ENCODE measurements at places on chromosomes 3 and 15.

DNA sequence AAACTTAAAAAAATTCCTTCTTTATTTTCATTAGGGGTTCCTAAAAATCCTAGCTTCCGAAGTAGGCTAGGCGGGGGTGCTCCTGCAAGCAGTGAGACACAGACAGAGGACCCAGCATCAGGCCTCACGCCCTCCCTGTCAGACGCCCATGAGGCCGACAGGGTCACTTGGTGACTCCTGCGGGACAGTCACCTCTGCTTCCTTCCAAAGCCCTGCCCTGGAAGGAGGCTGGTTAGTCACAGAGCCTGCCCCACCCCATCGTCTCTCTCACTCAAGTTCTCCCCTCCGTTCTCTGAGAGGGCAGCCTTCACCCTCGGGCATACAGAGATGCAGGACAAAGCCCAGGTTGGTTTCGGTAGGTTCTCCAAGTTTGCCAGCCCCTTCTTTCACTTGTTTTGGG lies 38.6 kb downstream of the EHD4 start:
- no peak overlapping the region for H3K27ac ChIP-seq
- H3K4me3 ChIP-seq: no peak overlapping the region
- H3K4me1 ChIP-seq: peaks cover 59% of the 10 kb centered on the region
- H3K36me3 ChIP-seq: peaks cover 30% of the 10 kb centered on the region

GRCh38 chr3:108219336-108219735 lies 2.9 kb downstream of the IFT57 start:
- no peak for DNase-seq
- H3K27me3 ChIP-seq: no peaks in the 10 kb centered on the region
- H3K4me1 ChIP-seq: peaks cover 15% of the 10 kb centered on the region

DNA sequence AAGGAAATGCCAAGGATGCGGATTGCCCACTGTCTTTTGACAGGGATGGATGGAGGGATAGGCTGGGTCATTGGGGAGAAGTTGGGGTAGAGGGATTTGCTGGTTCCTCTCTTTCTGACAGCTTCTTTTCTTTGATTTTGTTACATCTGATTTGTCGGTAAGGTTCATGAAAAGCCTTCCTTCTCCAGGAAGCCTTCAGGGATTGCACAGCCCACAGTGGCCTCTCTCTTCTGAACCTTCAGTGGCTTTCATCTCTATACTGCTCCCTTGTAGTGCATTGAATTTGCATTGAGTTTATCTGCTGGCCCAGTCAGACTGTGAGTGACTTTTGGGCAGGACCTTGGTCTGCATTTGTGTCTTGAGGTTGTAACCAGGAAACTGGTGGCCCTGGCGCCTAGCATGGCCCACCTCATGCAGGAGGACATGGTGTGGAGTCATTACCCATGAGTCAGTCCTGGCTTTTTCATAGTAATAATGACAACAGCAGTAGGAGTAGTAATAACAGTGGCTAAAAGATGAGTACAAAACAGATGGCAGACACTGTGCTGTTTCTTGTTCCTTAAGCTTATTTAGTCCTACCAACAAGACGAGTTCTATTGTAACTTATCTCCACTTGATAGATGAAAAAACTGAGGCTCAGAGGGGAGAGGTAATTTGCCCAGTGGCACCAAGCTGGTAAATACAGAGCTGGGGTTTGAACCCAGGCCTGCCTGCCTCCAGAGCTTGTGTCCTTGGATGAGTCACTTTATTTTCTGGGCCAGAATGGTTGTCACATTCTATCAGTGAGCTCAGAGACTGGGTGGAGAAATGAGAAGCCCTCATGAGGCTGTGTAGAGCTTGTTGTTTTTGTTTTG lies 28.4 kb downstream of the SMAD6 start:
- H3K4me3 ChIP-seq: no peak overlapping the region
- no peaks in the 10 kb centered on the region for H3K27me3 ChIP-seq
- peaks cover 56% of the 10 kb centered on the region for H3K4me1 ChIP-seq
- peak; percentile 87 for DNase-seq
- H3K27ac ChIP-seq: peak overlapping the region; percentile 48

- no peaks in the 10 kb centered on the region for H3K27me3 ChIP-seq
- no peak overlapping the region for H3K4me3 ChIP-seq
- no peaks in the 10 kb centered on the region for H3K36me3 ChIP-seq
- no peak for DNase-seq
Observed at GRCh38 chr3:62757045-62757444, 118.2 kb downstream of the CADPS start.

DNA sequence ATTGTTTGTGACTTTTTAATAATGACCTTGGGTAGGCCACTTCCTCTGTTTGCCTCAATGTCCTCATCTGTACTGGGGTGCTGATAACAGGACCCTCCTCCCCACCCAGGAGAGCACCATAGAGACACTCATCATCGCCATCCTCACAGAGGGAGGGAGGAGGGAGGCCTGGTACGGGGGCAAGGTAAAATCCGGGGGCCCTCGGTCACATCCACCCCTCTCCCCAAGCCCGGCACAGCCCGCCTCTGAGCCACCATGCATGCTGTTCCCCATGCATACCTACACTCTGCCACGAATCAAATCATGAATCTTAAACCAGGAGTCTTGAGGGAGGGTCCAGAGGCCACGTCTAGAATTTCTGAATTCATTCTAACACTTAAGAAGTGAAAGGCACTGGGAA lies 74.9 kb upstream of the IQSEC1 start:
- H3K4me1 ChIP-seq: no peaks in the 10 kb centered on the region
- no peak for DNase-seq
- no peak overlapping the region for H3K4me3 ChIP-seq

- no peaks in the 10 kb centered on the region for H3K36me3 ChIP-seq
- no peaks in the 10 kb centered on the region for H3K27me3 ChIP-seq
- DNase-seq: peak; percentile 57
- H3K4me3 ChIP-seq: no peak overlapping the region
- peak overlapping the region; percentile 73 for H3K27ac ChIP-seq
Observed at GRCh38 chr3:38992117-38992760, 59.5 kb downstream of the SCN11A start.

Data from SJSA1 (cell line).